ENCODE measurements at places on chromosomes 11 and 22.

DNA sequence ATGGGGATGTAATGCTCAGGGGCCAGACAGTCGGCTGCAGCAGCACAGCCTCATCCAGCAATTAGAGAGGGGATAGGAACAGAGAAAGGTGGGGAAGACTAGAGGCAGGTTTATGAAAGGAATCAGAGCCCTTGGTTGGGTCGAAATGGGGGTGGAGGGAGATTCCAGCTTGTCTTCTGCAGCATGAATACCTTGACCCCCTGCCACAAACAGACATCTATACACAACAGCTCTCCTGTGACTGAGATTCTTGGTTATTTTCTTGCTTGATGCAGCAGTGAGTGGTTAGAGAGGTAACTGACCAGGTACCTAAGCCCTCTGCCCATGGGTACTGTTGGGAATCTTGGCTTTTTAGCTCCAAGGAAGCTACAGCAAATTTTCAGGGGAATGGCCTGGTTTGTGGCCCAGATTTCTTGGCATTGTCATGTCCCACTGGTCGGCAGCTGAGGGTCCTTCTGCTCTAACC lies at the start of gene TRIM49D1:
TSS of gene TRIM49D1 (minus strand) at position 51 of the 466 bp plus-strand sequence. CDS start 4,535 bp downstream, outside the sequence.
- DNase-seq, result no peak

DNA sequence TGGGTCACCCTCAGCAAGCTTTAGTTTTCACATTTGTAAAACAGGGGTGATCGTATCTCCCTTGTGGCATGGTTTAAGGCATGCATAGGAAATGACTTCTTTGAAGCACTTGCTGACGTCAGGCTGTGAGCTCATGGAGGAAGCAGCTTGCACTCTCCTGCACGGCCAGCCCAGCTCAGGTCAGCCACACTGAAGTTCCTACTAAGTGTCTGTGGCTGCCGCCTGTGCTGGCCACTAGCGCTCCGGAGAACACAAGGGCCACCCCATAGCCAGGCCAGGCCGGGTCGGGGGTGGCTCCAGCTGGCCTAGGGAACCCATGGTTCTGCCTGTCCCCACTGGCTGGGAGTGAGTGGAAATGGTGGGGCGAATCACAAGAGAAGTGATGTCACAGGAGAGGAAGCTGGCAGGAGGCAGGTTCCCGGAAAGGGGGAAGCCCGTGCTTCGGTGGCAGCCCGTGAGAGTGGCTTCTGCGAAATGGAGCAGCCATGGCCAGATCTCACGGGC lies 28.2 kb downstream of the KCTD17 start:
- no peak for DNase-seq

DNA sequence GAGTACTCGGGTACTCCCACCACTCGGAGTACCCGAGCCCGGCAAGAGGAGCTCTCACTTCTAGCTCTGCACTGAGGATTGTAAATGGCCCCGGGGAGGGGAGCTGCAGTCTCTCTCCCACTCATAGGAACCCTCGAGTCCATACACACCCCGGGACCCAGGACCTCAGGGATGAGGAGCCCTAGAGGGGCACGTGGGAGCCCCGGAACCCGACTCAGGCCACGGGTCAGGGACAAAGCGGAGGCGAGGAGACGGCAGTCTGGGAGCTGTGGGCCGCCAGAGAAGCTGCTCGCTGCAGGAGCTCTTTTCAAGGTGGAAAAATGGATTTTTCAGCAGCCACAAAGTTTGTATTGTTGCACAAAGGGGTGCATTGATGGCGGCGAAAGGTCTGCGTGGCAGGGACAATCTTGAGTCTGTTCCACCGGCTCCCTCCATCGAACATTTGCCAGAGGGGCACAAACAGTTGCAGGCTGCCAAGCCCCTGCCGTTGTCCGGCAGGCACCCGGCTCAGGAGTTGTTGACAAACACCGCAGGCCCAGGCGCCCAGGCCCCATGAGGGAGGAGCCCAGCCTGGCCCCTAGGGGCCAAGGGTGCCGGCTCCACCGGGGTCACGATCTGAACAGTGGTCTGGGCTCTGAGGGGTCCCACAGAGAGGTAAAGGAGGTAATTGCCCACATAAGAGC lies 5.7 kb upstream of the FLI1 start:
- no peak for DNase-seq

- no peak for DNase-seq
These were observed 16.1 kb downstream of the RRAS2 start for GRCh38 chr11:14342906-14343305.

DNA sequence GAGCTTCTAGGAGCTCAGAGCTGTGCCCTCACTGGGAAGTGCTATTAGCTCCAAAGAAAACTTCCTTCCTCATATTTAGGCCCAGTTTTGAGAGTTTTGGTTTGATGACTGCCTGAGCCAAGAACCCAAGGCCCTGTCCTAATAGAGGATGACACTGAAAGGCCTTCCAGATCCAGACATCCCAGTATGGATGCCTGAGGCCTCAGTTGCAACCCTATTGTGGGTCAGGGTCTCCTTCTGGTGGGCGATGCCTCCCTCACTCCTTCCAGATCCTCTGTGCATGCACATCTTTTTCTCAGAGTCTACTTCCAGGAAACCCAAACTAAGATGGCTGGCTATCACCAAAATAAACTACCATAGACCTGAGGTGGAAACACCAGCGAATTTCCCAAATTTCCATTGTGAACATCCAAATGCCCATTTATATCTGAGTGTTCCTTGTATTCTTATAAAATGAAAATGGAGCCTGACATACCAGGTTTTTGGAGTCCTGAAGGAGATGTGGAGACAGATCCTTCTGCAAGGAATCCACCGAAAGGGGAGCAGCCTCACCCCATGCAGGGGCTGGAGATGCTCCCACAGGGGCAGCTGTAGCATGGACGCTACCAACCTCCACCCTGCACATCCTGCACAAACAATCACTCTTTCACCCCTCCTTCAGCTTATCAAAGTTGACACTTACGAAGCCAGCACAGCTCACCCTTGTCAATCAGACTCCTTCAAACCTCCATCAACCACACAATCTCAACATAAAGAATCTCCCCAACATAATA lies 61.1 kb downstream of the GGTLC2 start:
- DNase-seq, result no peak

- no peak for DNase-seq
These were observed 547 bp downstream of the TUBA8 start for GRCh38 chr22:18110954-18111758.

GRCh38 chr11:35550374-35551036 lies 25.1 kb upstream of the PAMR1 start:
- no peak for DNase-seq

Data from GM12878 (cell line).